Kasumi-1 (cell line): ENCODE measurements at places on chromosomes 16 and 17.

DNA sequence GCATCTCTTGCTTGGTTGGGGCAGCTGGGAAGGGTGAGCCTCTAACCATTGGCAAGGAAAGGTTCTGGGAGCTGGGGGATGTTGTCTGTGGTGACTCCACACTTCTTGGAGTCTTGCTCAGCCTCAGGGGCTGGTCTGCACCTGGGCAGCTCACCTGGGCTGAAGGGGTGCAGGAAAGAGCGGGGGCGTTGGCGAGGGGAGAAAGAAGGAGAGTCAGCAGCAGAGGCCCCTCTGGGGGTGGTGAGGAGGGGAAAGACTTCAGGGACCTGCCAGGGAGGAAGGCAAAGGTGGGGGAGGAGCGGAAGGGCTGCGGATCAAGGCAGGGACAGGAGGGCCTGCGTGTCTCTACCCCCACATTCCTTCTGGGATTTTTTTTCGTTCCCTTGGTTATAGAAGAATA lies 47.7 kb downstream of the CCDC42 start:
- DNase-seq: no peak

DNA sequence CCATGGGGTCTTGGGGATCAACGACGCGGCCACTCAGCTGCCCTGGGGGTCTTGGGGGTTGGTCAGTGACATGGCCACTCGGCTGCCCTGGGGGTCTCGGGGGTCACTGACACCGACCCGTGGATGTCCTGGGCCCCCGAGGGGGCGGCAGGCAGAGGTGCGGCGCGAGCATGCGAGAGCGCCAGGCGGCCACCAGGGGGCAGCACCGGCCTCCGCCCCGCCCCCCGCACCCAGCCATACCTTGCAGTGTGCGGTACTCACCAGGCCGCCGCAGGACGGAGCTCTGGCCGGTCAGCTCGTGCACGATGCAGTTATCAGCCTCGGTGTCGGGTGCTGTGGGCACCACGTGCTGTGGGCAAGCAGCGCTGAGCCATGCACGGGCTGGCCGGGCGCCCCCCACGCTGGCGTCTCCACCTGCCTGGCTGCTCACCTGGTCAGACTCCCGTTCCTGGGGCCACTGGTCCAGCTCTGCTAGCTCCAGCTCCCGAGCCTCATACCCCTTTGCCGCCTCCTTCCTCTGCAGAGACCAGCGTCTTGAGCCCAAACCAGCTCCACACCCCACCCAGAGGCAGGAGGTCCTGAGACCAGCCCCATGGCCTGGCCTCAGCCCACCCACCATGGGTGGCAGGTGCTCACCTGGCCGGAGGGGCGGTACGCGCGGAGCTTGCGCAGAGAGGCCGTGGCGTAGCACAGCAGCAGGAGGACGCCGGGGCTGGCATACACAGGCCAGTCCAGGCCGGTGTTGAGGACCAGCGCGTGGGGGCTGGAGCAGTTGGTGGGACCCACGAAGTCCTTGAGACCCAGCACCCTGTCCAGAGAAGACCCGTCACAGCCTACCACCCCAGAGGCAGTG lies 31.2 kb downstream of the CTU2 start:
- DNase-seq: peak; percentile 47

DNA sequence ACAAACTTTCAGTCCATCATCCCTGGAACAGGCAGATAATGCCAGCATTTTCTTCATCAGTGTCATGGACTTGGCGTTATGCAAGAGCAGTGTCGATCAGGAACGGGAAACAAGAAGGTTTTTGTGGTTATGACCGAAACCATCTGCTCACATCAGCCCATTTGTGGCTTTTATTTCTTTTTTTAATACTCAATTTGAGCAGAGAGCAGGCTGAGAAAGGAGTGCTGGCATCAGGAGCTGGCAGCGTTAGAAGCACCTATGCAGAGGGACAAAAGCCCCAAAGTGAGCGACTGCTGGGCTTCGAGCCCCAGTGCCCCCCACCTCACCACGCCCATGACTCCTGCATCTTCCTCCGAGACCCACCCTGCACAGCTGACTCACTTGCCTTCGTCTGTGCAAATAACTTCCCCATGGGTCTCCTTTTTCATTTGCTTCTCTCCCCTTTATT lies 16.2 kb upstream of the CD300E start:
- peak; percentile 34 for DNase-seq

GRCh38 chr16:64900019-64900418 lies 221.8 kb downstream of the CDH11 start:
- DNase-seq: no peak

DNA sequence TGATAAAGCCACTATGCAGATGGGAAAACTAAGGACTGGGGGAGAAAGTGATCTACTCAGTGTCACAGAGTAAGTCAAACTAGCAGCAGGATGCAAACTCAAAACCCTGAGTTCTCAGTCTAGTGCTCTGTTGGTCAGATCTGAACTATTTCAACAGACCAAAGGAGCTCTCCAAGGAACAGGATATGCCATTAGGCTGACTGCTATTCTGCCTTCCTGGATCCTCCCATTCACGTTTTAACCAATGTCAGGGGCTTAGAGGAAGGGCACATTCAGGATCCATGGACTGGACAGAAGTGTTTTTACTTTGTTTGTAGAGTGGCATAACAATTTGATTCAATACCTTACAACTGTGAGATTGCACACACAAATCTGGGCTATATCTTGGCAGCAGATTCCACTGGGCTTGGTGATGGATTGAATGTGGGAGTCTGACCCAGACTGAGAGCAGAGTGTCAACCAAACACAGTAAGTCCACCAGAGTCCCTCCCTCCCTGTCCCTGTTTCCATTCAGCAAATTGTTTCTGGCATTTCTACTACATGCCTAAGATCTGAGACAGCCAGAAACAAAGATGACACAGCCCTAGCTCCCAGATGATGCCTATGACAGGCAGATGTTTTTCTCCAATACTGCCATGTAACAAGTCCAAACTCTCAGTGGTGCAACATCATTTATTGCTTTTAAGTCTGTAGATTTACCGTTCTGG lies 337.8 kb upstream of the CDH5 start:
- DNase-seq: no peak

DNA sequence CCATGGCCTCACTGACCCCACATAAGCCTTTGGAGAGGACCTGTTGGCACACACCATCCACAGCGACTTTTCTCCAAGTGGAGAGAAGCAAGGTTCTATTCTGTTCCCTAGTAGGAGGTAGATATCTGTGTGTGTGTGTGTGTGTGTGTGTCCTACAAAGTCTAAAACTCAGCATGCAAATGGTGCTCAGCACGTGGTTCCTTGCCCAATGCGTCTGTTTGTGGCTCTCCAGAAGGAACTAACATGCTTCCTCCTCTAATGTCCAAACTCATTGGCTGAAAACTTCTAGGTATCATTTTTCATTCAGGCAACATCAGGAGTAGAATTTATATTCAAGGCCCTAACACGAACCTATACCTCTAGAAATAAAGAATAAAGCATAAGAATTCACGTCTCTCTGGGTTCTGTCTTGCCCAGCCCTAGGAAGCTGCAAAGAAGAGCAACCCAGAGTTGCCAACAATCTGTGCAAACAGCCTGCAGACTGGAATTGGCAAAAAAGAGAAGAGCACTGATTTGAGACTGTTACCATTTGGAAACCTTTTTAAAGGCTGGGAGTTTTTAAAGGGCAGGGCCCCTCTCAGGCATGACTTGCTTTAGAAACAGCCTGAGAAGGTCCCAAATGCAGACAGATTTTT lies 25.5 kb downstream of the MAP3K14 start:
- DNase-seq: peak; percentile 85

DNA sequence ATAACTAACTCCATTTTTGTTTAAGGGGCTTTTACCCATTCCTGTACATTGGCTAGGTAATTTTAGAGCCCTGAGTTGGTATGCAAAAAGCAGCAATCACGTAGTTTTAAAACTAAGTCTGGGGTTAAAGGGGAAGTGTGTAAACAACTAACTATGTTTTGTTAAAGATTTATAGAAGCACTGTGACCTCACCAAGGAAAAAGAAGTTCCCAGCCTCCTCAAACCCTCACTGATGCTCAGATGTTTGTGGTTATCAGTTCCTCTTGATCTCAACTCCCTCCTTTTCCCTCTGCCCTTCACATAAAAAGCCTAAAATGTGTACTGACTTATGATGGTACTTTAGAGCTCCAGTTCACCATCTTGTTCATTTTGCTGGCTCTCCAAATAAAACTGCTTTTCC lies 119.9 kb upstream of the IRX6 start:
- peak; percentile 8 for DNase-seq

- no peak for DNase-seq
Measured at GRCh38 chr16:16150878-16151152, 72.5 kb downstream of the ABCC6 start.

GRCh38 chr17:35605678-35606077 lies 18.6 kb downstream of the AP2B1 start:
- DNase-seq: no peak
